H4 (cell line): ENCODE measurements at places on chromosomes 3 and 15. TPM values are rescaled to one million over a fixed set of nuclear protein-coding genes. Genes with fewer than 3 reads are reported as not detected.

- DNase-seq, result peak; percentile 64
Measured at GRCh38 chr15:75620841-75621391, 4.6 kb downstream of the SNUPN start.

CCDC9B gene
- 1.3 and 4.6 TPM in 2 replicates for total RNA-seq

- DNase-seq, result no peak
Measured at GRCh38 chr3:116849261-116849688, 139.7 kb downstream of the TUSC7 start.

- no peak for DNase-seq
Measured at GRCh38 chr3:48795997-48796732, 51.5 kb downstream of the PRKAR2A start.

CLDN16 gene
- total RNA-seq, result 0.15 TPM in 1 of 2 replicates, not detected in the other

GRCh38 chr15:42371096-42371495, 11.8 kb downstream of the CAPN3 start:
- DNase-seq, result no peak

- DNase-seq, result no peak
Measured at GRCh38 chr3:38562467-38562925, 66.4 kb downstream of the EXOG start.

- DNase-seq, result peak; percentile 12
Measured at GRCh38 chr15:88113613-88114308, 142.8 kb downstream of the NTRK3 start.

GRCh38 chr3:63970631-63971475, 52.4 kb downstream of the PSMD6 start:
- no peak for DNase-seq

DNA sequence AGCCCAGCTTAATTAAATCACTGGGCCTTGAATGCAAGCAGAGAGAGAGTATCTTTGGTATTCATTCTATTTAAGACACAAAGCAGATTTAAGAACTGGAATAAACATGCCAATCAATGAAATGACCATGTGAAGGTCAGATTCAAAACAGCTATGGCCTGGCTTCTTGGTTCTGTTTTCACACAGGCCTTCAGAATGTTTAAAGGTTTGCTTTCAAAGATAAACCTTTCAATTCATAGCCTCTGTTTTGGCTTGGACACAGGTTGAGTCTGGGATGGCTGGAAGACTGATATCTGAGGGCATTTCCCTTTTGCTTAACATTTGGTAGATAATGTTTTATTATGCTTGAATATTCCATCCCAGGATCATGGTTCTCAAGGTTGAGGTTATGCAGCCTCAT, 244.4 kb upstream of the KBTBD8 start:
- no peak for DNase-seq

DNA sequence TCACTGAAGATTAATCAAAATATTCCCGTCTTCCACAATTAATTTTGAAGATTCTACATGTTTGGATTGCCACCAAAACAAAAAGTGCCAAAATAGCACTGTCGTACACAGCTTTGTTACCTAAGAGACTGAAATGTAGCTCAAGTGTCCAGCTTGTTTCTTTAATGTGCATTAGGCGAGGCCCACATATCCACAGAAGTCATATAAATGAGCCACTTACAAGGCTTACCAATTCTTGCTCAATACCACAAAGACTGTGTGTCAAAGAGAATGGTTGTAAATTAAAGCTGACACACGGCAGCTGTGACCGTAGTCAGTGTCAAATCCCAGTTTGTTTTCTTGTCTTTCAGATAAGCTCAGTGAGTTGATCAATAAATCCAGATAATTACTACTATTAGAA, 639.4 kb upstream of the TBL1XR1 start:
- peak; percentile 49 for DNase-seq

SLC15A2 gene
- 0.02 and 0.12 TPM in 2 replicates for total RNA-seq

DNA sequence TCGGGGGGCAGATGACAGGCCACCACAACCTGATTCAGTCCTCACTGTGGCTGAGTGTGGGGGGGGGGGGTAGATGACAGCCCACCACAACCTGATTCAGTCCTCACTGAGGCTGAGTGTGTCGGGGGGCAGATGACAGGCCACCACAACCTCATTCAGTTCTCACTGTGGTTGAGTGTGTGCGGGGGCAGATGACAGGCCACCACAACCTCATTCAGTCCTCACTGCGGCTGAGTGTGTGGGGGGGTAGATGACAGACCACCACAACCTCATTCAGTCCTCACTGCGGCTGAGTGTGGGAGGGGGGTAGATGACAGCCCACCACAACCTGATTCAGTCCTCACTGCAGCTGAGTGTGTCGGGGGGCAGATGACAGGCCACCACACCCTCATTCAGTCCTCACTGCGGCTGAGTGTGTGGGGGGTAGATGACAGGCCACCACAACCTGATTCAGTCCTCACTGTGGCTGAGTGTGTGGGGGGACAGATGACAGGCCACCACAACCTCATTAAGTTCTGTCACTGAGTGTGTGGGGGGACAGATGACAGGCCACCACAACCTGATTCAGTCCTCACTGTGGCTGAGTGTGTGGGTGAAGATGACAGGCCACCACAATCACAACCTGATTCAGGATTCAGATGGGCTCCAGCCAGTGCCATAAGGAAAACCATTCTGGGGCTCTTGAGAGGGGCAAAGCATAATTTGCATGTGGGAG, 16.9 kb downstream of the ZNF717 start:
- DNase-seq, result no peak

CRABP1 gene
- total RNA-seq, result not detected in 2 replicates

GRCh38 chr15:65558336-65558735, 28.1 kb downstream of the HACD3 start:
- no peak for DNase-seq

GRCh38 chr3:49238274-49239127, 38.5 kb downstream of the C3orf62 start:
- no peak for DNase-seq

GLT8D1 gene
- total RNA-seq, result 67.5 and 82.7 TPM in 2 replicates

- no peak for DNase-seq
Measured at GRCh38 chr3:13420045-13420830, at the start of gene NUP210. NUP210 (minus strand) TSS chr3:13420322; CDS start chr3:13420226, 96 bp downstream.

DNA sequence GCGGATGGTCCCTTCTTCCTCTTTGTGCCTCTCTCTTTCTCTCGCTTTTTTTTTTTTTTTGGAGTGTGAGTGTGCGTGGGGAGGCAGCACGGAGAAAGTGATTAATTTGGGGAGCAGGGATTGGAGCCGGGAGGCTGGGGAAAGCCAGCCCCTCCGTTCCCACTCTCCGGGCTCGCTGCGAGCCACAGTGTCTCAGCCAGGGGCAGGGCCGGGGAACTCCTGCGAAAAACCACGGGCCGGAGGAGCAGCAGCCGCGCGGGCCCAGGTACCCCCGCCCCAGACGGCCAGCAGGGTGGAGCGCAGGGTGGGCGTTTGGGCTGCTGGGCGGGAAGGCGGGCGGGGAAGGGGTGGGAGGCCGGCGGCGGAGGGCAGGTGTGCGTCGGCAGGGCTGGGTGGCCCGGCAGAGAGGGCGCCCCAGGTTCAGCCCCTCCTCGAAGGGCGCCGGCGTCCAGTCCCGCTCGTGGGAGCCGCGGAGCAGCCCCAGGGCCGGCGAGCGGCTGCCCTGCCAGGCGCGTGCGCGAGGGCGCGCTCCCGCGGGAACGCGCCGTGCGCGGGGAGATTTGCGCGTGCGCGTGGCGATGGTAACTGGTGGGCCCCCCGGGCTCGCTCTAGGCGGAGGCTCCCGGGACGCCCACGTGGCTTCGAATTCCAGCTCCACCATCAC, 1.4 kb downstream of the CHL1 start:
- no peak for DNase-seq

CHRNB4 gene
- total RNA-seq, result not detected in 2 replicates

DNA sequence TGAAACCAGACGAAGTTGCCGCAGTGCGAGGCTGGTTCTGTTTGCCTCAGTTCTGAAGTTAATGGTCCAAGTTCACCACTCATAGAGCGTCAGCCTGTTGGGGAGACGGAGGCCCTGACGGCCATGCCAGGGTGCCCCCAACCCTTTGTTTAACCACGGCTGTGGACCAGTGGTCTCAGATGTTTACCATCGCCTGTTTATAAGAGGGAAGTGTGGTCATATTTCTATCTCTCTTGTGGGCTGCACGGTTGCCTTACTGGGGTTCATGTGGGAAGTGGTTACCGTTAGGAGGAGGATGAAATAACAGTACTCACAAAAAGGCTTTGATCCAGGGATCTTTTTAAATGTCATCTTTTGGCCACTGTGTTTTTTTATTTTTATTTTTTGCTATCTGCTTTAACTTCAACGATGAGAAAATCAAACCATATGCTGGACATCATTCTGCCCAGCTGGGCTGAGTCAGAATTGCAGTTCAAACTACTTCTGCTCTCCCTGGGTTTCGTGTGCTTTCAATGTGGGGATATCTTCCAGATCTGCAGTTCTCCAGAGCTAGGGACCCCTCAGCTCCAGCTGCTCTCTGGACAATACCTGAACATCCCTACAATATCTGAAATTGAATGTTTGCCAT, 17.8 kb downstream of the SMAD3 start:
- no peak for DNase-seq

KLHL24 gene
- 38.9 and 40.7 TPM in 2 replicates for total RNA-seq

DNA sequence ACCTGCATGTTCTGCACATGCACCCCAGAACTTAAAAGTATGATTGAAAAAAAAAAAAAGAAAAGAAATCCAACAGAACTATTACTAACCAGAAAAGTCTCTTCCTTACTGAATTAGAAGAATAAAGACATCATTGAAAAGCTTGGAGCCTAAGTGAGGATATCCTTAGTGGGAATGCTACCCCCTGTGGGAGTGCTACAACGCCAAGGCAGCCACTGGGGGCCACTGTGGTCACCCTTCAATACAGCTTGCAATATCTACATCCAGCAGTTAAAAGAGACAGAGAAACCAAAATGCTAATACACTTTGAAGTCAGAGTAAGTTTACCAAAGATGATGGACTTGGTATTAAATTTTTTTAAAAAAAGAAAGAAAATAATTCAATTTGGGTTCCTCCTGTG, 292.0 kb downstream of the PLCL2 start:
- DNase-seq, result no peak

GRCh38 chr3:48581621-48582481, 13.3 kb downstream of the COL7A1 start:
- no peak for DNase-seq

DNA sequence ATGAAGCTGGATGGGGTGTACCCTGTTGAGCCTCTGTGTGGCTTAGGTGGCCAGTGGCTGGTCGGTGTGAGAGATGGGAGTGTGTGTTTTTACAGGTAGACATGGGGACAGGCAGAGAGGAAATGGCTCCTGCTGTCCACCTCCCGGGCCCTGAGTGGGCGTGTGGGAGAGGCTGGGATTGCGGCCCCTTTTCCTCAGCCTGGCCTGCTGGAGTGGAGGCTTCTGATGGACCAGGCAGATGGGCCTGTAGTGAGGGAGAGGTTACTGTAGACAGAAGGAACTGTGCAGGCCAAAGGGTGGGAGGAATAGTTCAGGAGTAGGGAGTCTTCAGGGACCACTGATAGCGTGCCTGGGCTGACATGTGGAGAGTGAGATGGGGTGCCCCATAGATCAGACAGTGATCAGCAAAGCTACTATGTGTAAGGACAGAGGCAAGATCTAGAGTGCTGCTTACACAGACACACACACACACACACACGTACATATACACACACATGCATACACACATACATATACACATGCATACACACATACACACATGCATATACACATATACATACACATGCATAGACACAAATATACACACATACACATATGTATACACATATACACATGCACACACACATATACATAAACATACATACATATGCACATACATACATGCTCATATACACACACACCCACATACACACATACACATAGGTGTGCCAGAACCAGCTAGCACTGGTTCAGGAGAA, 26.4 kb downstream of the ACAA1 start:
- DNase-seq, result no peak

DNA sequence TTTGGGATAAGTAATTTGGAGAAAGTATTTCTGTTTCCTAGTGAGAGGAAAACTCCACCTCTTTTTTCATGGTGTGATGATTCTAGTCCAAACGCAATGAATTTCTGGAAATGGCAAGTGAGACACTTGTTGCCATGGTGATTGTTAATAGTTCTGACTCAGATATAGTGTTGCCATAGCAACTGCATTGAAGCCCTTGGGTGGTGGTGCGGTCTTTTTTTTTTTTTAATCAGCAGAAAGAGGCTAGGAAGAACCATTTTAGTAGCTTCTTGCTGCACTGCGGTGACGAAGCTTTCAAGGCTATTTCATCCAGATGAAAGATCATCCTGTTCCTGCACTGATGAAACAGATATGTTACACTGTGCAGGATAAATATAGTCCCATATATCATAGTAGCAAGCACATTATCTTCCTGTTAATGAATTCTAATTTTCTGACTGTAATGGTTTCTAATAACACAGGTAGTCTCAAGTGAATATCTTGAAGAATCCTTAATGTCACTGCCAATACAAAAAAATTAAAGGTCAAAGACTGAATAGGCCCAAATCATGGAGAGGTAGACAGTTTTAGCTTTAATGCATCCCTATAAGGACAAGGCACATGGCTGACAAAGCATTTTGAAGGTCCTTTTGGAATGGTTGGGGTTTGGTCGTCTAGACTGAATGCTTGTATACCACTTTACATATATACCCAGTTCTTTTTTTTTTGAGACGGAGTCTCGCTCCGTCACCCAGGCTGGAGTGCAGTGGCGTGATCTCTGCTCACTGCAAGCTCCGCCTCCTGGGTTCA, 125.1 kb upstream of the ZBTB20 start:
- DNase-seq, result peak; percentile 52

A4GNT gene
- not detected in 2 replicates for total RNA-seq

CRYBG3 gene
- total RNA-seq, result 8.2 and 9.2 TPM in 2 replicates

IMPG2 gene
- total RNA-seq, result 0.06 and 0.08 TPM in 2 replicates

TMOD3 gene
- 21.2 and 22.5 TPM in 2 replicates for total RNA-seq

GRCh38 chr3:4834403-4834866, 144.8 kb upstream of the BHLHE40 start:
- no peak for DNase-seq

CHDH gene
- total RNA-seq, result 0.02 and 0.39 TPM in 2 replicates

GRCh38 chr15:72599855-72600464, 54.5 kb upstream of the GOLGA6B start:
- peak; percentile 39 for DNase-seq

MOBP gene
- total RNA-seq, result 0.17 TPM in 1 of 2 replicates, not detected in the other

STOML1 gene
- total RNA-seq, result 5.2 and 6.7 TPM in 2 replicates

DHX36 gene
- total RNA-seq, result 25.9 and 28.8 TPM in 2 replicates

DNA sequence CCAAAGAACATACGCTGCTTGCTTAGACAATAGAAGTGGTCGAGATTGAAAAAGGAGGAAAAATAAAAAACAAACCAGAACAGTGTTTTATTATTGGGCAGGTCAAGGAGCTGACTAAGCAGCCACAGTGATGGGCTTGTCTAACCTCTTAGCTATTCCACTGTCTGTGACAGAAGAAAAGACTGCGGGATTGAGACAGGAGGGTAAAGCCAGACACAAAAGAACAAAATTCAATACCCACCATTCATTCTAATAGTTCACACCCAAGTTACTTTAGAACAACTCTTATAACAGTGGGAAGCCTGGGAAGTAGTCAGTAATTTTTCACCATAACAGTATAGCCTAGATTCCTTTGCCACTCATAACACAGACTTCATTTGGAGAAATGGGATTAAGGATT, 435.4 kb downstream of the MFSD1 start:
- DNase-seq, result no peak
